GM12864 (cell line): ENCODE measurements at places on chromosomes 5 and 9.

DNA sequence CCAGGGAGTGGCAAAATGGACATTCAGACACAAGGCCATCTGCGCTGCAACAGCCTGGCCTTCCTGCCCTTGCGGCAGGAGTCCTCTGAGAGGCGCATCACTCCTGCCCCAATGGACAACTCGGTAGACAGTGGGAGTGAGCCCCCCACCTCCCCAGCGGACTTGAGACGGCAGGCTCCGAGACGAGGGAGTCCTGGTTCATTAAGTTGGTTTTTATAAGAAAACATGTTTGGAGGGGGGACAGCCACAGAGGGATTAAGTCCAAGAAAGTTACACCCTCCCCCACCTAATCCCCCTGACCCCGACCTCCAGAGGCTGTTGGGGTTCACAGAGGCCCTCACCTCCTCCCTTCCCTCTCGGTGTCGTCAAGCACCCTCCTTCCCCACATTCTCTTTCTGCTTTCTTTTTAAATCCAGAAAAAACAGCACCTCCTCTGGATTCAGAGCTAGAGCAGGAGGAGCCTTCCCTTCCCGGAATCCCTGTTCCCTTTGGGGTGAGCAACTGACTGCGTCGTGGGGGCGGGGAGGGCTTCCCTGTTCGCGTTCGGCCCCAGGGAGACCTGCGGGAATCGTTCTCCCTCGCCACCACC is 1.8 kb upstream of the EGR1 start:
- DNase-seq: no peak

DNA sequence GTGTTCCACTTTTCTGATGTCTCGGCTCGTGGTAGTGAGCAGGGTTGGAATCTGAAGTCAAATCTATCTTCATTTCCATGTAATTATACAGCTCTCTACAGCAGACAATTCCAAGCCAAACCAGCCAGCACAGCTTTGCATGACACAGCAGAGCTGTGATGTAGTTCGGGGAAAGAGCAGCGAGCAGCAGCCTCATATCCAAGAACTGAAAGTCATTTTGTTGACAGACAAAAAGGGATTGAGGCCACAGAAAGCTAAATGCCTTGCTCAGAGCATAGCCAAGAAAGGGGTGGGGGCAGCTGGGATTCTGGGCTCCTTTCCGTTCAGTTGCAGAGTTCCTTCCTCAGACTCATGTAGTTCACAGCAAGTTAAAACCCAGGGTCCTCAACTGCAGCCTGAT is 32.1 kb downstream of the LCP2 start:
- no peak for DNase-seq

GRCh38 chr9:109912726-109913460 is 132.9 kb downstream of the PALM2AKAP2 start:
- DNase-seq: no peak

- DNase-seq: no peak
Observed at GRCh38 chr9:14030375-14031059, 283.4 kb downstream of the NFIB start.

DNA sequence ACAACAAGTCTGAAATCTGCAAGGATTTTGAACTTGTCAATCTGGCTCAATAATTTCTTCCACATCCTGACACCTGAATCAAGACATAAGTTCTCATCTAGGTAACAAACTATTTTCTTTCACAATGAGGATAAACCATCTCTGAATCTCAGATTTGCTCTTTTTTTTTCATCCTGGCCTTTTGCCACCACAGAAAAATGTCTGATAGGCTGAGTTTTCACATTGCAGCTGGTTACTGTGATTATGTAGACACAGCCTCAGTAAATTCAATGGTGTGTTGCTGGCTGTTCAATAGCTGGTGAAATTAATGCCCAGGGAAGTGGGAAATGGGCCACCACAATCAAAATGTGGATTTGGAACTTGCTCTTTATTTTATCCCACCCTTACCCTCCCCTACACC is 2.8 kb upstream of the ADRA1B start:
- no peak for DNase-seq

- no peak for DNase-seq
Observed at GRCh38 chr9:20309124-20309523, 313.2 kb downstream of the MLLT3 start.

- no peak for DNase-seq
Observed at GRCh38 chr9:88364706-88365105, 23.5 kb upstream of the SPIN1 start.

DNA sequence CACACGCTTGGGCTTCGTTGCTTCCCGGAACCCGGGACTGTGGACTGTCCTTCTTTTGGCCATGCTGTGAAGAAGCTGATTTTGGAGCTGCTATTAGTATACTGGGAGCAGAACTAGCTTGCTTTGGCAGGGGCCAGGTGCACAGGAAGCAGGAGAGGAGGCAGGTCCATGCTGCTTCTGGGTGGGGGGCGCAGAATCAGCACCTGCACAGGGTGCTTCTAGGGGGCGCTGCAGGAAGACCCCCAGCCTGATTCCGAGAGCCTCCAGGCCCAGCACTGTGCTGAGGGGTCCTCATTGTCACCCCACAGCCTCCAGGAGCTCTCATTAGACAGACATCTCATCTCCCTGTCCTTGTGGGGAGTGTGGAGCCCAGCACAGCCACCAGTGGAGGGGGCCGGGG is 252.6 kb upstream of the IRX4 start:
- no peak for DNase-seq

DNA sequence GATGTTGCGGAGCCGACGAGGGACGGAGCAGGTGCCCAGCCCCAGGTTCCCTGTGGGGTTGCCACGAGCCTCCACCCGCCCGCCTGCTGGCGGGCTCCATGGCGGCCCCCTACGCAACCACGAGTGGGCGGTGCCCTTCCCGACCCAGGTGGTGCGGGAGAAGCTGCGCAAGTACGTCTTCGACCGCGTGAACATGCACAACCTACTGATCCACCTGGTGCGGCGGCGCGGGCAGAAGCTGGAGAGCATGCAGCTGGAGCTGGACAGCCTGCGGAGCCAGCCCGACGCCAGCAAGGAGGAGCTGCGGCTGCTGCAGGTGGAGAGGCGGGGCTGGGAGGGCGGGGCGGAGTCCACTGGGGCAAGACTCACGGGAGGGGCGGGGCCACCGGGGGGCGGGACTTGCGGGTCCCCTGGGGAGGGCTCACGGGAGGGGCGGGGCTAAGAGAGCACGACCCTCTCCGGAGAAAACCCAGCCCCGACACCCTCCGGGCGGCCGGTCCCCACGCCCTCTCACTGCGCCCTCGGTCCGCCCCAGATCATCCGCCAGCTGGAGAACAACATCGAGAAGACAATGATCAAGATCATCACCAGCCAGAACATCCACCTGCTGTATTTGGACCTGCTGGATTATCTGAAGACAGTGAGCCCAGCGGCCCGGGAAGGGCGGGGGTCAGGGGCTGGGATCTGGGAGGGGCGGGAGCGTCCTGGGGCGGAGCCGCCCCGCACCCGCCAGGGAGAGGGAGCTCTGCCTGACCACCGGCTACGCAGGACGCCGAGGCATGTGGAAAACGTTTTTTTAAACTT is 3.9 kb downstream of the CCDC183 start:
- DNase-seq: no peak

- no peak for DNase-seq
Observed at GRCh38 chr5:153447534-153447933, 42.9 kb upstream of the GRIA1 start.

DNA sequence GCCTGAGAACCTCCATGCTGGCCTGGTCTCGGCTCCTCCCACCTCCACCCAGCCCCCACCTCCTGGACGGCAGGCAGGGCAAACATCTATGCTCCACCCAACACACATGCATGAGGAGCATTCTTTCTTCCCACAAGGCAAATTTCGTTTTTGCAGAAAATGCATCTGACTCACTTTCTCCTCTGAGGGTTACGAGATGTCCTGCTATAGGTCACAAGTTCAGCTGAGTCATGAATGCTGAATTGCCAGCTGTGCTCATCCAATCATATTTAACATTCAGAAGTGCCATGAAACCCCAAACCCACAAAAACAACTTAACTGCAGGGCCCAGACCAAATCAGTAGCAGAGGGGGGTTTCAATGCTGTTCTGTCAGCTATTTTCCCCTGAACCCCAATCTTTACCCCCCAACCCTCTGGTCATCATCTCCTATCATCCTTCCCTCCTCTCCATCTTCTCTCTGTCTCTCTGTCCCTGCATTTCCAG is 39.0 kb upstream of the OSMR start:
- DNase-seq: no peak

GRCh38 chr5:54148858-54149257 is 161.5 kb downstream of the ARL15 start:
- DNase-seq: no peak

DNA sequence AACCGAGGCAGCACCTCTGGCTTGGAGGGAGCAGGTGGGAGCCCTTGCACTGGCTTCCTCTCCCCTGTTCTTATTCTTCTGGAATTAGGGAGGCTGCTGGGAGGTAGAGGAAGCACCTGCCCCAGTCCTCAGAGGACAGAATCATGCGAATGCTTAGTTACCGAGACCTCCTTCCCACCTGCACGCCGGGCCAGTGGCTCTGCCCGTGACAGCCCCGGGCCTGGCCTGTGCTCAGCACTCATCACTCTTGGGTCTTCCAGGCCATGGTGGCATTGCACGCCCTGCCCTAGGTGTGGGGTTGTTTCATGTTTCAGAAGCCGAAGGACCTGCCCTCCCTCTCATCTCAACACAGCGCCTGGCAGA is 45.3 kb upstream of the NKD2 start:
- DNase-seq: no peak

DNA sequence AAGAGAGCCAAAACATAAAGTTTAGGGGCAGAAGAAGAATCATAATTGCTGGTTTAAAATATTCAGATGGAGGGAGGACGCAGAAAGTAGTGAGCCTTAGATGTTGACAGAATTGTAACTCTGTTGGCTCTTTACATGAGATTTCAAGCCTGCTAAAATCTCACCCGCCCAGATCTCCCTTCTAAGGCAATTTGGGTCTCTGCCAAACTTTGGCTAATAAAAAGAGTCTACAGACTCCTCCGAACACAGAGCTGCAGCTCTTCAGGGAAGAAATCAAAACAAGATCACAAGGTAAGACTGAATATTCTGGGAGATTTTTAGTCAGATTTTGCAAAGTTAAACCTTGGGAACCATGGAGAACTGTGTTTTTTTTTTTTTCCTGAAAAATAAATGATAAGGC is at the start of gene IL33:
Gene IL33 (plus strand): TSS at position 246 of the 400 bp plus-strand sequence. CDS start 25,888 bp downstream, outside the sequence.
- DNase-seq: no peak

- no peak for DNase-seq
Observed at GRCh38 chr9:121364886-121365285, 5.2 kb downstream of the STOM start.

- DNase-seq: no peak
Observed at GRCh38 chr5:179438011-179438441, 92.8 kb upstream of the ADAMTS2 start.

GRCh38 chr5:26674846-26675245 is 363.5 kb downstream of the CDH9 start:
- DNase-seq: no peak
